Astrocyte of the spinal cord (primary cell): ENCODE measurements at places on chromosomes 7 and 10.

- no peak for DNase-seq
These were observed 25.2 kb downstream of the SEC23IP start for GRCh38 chr10:119917777-119918176.

DNA sequence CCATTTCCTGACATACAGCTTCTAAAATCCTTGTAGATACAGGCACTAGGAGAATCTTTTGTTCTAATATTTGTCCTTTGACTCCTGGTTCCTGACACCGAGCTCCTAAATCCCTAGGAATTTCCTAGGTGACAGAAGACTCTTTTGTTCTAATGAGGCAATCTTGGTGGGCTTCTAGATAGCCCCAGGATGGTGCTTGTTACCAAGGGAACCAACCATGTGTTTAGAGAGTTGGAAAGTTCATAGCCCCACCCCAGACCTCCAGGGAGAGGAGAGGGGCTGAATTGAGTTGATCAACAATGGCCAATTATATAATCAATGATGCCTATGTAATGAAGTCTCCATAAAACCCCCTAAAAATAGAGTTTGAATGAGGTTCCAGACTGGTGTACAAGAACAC, 145.1 kb downstream of the JMJD1C start:
- DNase-seq = no peak

- DNase-seq = peak; percentile 77
These were observed 120.0 kb downstream of the SRPK2 start for GRCh38 chr7:105268511-105269392.

GRCh38 chr10:122126763-122127659, 138.0 kb downstream of the TACC2 start:
- DNase-seq = peak; percentile 94

- peak; percentile 3 for DNase-seq
These were observed 164.4 kb downstream of the GLRX3 start for GRCh38 chr10:130300608-130301020.

DNA sequence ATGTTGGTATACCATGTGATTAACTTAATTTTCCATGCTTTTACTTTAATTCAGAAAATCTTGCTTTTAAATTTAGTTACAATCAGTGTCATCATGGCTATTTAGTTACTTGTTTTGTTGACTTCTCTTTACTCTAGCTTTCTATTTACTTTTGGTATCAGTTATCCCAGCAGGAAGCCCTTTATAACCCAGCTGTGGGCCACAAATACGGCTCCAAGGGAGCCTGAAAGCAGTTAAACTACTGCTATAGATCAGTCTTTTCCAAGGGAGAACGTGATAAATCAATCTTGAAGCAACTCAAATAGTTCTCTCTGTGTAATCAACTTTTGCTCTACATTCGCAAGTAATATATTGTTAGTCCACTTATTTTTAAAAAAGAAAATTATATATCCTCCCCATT, 287.4 kb downstream of the CACNA2D1 start:
- DNase-seq = no peak

- DNase-seq = no peak
These were observed 65.4 kb downstream of the TRUB1 start for GRCh38 chr10:115003396-115003795.

GRCh38 chr10:73843261-73843660, 31.1 kb downstream of the CAMK2G start:
- no peak for DNase-seq

GRCh38 chr10:11499425-11500071, 111.9 kb downstream of the USP6NL start:
- DNase-seq = no peak

GRCh38 chr7:129522971-129523340, 20.6 kb downstream of the SMKR1 start:
- no peak for DNase-seq

DNA sequence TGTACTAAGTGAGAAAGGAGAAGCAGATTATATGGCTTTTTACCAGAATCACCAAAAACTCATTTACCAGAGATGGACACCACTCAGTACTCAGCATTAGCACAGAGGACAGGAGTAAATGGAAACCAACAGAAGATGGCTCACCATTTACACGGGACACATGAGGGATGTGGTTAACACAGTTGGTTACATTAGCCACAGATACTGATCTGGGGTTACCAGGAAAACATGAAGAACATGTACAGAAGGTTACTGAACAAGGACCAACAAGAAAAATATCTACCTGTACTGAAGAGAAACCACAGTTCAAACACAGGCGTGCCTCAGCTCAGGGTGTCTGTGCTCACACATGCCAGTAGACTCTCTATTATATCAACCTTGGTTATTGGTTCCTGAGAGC, 1285.8 kb upstream of the SORCS1 start:
- DNase-seq = no peak

DNA sequence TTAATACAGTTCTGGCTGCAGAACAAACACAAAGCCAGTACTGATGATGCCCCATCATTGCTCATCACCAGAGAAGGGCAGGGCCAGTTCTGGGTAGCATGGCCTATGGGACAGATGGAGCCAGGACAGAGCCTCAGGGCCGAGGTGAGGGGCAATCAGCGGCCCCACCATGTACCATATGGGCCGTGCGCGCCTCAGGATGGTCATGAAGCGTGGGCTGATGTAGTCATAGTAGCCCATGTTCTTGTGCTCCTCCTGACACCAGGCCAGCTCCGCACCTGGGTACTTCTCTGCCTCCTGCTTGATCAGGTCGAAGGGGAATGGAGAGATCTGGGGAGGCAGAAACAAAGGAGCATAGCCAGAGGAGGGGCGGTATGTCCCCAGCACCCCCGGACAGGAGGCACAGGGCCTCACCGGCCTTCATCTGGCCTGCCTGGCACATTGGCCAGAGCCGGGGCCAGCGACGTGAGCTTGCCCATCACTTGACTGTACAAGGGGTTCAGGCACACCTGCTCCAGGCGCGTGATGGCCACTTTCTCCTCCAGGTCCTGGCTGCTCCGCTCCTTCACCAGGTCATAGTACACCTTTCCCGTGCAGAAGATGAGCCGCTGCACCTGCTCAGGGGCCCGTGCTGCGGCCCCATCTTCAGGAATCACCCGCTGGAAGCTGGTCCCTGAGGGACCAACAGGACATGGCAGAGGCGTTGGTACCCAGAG, 26.1 kb downstream of the OGDHL start:
- DNase-seq = no peak

GRCh38 chr10:122636953-122637352, 62.7 kb downstream of the C10orf120 start:
- DNase-seq = no peak

GRCh38 chr7:5667391-5667790, 114.1 kb downstream of the RNF216 start:
- no peak for DNase-seq

DNA sequence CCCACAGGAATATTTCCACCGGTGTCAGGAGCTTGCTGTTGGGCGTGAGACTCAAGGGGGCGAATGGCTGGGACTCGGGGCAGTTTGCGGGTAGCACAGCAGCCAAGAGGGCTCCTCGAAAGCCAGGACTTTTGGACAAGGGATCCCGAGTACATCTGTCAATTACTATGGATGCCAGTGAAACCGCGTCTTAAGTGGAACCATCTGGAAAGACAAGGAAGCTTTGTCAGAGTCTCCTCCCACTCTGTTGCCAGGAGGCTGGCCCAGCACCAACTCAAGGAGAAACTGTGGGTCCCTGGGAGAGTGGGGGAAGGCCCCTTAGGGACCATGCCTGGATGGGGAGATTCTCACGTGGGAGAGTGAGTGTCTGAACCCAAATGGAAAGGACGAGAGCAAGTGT, 57.1 kb downstream of the C10orf143 start:
- DNase-seq = no peak

DNA sequence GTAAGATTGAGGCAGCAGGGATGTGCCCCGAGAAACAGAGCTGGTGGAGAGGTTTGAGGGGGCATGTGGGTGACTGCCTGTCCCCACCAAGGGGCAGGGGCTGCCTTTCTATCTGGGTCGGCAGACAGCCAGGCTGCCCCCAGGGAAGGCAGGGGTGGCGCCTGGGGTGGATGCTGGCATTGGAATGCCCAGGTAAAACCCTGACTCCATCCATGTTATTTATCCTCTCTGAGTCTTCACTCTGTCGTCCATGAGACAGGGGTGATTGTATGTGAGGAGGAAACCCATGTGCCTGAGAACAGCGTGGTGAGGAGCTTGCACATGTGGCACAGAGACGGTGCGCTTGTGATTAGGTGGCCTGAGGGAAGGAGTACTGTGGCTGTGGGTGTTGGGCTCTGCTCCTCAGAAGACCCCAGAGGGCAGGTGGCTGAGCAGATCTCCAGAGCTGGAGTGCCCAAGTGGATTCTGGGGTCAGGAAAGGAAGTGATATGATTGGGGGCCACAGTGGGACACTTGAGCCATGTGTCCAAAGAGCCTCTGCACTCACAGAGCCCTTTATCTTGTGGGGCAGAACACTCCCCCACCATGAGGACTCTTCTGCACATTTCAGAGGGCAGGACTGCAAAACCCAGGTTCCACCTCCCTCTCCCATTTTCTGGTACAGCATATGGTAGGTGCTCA, 100.4 kb upstream of the RET start:
- DNase-seq = no peak

- peak; percentile 35 for DNase-seq
These were observed 39.3 kb downstream of the RABGEF1 start for GRCh38 chr7:66779669-66780409.

DNA sequence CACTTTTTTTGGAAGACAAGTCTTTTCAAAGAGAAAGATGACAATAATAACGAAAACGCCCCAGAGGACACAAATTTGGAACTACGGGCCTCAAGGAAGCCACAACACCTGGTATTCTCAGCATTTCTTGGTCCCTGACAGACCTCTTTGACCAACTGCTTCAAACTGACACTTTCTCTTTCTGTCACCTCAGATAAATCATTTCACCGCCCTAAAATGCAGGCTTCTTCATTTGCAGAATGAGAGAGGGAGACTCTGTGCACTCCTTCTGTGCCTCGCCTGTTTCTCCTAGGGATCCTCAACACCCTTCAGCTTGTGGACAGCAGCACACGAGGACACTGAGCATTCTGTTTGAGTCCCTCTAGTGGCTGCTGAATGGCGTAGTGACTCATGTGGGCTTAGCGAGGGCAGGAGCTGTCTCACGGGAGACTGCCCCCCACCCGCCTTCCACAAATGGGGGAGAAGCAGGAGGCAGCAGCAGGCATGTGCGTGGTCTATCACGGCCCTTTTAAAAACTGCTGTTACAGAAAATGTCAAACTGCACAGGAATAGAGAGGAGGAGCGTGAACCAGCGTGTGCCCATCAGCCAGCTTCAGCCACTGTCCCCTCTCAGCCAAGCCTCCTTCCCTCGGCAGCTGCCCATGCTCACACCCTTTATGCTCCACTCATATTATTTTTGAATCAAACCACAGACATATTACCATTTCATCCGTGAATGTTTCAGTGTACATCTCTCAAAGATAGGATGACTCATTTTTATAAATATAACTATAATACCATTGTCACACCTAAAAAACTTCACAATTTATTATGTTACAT, 41.4 kb downstream of the GSDME start:
- DNase-seq = peak; percentile 43

DNA sequence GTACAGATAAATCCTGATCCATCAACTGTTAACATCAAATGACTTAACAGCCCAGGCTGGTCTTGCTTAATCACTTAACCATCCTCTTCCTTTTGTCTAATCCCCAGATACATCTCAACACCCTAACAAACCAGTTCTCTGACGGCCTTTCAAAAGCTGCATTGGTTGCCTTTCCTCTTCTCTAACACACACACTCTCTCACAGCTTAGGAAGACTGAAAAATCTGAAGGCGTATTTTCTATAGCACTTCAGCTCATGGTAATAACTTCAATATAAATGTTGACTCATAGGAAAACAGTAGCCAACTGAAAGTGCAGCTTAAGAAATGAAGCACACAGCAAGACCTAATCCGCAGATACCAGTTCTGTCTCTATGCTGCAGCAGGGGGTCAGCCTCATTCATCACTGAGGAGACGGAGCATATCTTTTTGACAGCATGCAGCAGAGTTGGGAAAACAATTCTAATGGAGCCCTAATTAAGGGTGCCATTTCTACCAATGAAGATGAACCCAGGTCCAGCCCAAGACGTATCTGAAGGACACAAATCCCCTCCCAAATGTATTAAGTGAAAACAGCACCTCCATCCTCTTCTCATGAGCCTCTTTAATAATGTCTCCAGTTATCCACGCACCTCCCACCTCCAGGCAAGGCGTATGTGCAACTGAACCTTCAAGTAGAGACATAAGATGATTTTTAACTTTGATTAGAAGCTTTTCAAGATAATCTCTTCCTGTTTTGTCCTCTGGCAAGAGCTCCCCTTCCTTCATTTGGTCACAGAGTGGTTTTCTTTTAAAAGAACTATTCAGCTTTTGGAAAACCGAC, 211.7 kb upstream of the NFE2L3 start:
- DNase-seq = no peak

DNA sequence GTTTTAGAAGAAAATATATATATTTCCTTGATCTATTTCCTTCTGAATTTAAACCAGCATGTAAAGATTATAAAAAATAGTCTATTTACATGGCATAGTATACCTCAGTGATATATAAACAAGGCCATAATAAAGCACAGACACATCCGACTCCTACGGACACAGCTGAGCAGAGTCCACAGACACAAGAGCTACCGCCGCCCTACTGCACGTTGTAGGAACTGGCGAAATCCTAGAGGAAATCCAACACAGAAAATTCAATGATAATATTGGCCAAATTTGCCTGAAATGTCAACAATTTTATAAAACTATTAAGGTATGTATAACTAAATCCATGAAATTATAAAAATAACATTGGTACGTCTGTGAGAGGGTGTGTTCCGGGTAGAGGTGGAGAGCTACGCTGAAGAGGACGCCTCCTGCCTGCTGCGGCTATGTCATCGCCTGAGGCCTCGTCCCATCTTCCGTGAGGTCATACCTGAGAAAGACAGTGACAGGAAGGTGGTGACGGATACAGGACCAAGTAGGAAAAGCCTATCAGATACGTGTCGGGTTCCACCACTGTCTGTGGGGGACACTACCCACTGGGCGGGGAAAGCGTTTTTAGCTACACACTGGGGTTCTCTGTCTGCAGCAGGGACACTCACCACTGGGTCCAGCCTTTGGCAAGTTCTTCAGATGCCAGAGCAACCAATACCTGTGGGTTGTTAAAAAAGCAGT, 29.3 kb upstream of the NCAPG2 start:
- no peak for DNase-seq

- DNase-seq = no peak
These were observed 39.4 kb upstream of the SH2D4B start for GRCh38 chr10:80498078-80498832.

DNA sequence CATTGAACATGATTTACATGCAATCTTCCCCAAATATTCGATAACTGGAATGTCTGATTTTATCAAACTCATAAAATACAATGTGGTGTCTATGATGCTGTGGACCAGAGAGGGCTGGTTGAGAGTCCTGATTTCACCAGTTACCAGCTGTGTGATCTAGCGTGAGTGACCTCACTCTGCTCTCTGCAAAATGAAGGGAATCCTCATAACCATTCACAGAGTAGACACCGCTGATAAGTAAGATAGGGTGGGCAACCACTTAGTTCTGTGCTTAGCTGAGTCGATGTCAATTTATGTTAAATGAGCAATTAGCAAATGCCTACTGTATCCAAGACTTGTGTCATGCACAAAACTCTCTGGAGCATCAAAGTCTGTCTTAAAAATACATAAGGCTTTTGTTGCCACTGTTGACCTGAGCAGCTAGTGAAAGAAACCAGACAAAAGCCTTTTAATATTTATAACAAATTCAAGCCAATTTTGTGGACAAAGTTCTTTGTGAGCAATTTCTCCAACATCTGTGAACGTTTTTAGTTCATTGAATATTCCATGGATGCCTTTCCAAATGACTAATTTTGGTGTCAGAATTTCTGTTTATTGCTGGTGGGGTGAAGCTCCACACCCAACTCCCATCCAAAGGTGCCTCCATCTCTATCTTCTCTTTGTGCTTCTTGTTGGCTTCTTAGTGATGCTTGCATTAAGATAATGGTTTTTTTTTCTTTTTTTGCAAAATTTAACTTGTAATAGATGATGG, 314.2 kb downstream of the ADRA2A start:
- DNase-seq = no peak
